ENCODE measurements at places on chromosomes 2 and 18.

DNA sequence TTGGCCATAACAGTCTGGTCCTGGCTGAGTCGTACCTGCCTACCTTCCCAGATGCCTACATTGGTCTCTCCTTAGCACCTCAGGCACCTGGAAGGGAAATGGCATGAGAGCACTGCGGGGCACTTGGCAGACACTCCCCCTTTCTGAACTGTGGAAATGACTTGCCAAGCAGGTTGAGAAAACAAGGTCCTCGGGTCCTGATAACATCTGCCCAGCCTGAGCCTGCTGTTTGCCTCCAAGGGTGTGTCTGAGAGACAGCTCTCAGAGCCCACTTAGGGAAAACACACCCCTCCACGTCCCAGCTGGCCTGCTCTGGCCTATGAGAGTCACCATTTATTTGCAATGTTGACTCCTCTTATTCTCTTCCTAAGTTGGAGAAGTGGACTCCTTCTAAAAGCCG is 10.5 kb downstream of the FAM110C start:
- no peak for DNase-seq

GRCh38 chr2:74528600-74529356 is 728 bp downstream of the AUP1 start:
- DNase-seq: no peak

DNA sequence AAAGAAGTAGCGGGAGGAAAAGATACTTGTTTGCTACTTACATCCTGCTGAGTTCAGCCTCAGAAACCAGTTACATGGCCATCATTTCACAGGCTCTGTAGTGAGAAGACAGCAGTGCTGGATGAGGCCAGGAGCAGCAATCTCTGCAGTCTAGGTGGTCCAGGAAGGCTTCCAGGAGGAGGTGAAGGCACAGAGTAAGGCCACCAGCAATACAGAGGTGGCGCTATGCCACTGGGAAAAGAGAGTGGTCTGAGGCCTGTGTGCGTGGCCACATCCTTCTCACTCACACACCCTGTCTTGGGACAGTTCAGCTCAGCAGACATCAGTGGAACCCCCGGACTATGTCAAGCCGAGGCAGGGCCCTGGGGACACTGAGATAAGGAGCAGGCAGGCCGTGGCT is 162.7 kb downstream of the KLHL29 start:
- DNase-seq: no peak

DNA sequence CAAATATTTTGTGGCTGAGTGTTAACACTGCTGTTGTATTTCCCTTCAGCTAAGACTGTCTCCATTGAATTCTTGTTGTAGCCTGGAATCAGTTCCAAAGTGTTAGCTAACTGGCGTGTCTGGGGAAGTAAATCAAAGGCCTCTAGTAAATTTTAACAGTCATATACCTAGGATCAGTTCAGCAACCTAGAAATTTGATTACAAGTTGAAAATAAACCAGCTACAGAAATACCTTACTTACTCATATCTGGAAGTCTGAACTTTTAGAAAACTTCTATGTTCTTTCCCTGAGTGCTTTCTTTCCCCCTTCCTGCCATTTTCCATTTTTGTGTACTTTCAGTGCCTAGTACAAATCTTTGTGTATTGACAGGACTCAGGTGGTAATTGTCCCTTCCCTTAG is 396.7 kb upstream of the DCC start:
- DNase-seq: no peak

DNA sequence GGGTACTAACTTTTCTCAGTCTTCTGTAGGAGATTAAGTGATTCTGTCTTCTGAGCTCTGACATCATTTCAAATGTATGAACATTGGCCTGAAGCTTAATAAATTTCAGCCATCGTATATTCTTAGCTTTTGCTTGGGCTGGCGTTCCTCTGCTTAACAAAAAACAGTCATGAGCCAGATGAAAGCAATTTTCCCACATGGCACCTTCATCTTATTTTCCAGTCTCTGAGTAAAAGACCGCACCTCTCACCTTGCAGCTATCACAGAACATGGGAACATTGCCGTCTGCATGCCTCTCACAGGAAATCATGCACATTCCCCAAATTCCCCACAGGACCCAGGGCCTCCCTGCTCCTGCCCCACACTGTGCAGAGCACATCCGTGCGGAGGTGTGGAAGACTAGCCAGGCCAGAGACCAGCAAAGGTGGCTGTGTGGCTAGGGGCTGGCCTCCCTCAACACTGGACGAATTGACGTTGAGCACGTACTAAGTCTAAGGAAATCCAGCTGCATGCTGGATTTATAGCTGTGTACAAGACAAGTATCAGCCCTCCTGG is 531.8 kb upstream of the ID2 start:
- no peak for DNase-seq

- DNase-seq: no peak
Measured at GRCh38 chr18:11857177-11857887, 6.1 kb downstream of the CHMP1B start.

DNA sequence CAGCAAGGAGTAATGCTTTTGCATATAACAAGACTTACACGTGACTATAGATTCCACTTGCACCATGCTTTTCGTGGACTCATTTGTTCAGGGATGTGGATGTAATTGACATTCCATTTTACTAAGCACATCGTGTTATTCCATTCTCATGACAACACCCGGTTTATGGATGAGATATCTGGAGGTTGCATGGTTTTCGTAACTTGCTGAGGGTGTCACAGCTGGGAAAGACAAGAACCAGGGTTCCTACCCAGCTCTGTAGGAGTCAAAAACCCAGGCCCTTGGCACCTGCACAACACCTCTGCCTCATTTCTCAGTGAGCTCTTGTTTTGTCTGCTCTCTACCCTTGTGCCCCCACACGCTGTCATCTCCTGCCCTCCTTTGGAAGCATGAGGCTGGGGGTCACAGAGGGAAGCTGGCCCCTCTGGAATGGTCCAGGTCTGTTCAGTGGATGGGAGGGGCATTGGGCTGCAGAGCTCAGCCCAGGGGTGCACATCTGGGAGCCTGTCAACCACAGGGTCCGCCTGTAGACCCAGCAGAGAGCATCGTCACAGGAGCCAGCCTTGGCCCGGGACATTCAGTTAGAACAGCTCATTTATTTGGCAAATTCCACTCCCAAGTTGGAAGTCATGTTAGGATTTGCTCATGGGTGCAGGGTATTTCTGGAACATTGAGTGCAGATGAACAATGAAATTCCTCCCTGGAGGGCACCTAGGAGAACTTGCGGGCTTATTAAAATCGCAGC is 120.1 kb upstream of the TWIST2 start:
- DNase-seq: no peak

- DNase-seq: no peak
Measured at GRCh38 chr2:133526530-133527300, 41.5 kb downstream of the NCKAP5 start.

DNA sequence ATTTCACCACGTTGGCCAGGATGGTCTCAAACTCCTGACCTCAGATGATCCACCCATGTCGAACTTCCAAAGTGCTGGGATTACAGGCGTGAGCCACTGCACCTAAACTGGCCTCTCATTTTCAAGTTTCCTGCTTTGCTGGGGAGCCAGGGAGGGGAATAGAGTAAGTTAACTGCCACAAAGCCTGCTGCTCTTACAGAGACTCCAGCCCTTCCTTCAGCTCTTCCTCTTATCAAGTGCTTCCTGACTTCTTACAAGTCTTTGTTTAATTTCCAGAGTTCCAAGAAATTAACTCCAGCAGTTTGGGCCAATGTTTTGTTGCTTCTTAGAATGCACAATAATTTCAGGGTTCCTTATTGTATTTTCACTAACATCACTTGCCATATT is 24.3 kb upstream of the UBE2F start:
- DNase-seq: no peak

- no peak for DNase-seq
Measured at GRCh38 chr2:221521233-221521845, 50.8 kb downstream of the EPHA4 start.

DNA sequence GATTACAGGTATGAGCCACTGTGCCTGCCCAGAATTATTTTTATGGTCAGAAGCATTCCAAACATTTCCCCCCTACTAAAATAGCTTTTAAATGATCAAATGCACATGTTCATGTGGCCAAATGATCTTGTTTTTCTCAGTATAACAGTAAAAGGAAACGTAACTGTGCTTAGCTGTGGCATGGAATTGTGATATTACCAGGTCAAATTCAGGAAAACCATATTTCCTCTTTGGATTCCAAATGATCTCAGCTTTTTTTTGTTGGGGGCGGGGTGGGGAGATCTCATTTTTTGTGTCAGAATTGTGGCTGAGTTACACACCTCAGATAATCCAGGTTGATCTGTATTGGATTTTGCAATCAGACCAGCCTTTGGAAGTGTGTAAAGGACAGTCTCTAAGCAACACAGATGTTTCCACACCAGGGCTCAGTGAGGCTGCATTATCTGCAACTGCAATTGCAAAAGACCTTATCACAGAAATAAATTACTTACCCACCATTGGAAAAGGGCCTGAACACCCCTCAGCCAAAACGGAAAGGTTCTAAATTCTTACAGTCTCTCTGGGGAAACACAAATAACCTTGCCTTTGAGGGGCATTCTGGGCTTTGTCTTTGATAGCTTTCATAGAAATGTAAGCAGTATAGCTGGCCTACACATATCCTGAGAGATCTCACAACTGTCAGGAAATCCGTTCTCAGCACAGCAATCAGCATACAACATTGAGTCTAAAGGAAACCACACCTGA is 8.4 kb downstream of the CASP10 start:
- DNase-seq: no peak

- no peak for DNase-seq
Measured at GRCh38 chr2:36376319-36376765, 20.8 kb downstream of the CRIM1 start.

- no peak for DNase-seq
Measured at GRCh38 chr2:69644506-69644979, 1.0 kb upstream of the AAK1 start.

DNA sequence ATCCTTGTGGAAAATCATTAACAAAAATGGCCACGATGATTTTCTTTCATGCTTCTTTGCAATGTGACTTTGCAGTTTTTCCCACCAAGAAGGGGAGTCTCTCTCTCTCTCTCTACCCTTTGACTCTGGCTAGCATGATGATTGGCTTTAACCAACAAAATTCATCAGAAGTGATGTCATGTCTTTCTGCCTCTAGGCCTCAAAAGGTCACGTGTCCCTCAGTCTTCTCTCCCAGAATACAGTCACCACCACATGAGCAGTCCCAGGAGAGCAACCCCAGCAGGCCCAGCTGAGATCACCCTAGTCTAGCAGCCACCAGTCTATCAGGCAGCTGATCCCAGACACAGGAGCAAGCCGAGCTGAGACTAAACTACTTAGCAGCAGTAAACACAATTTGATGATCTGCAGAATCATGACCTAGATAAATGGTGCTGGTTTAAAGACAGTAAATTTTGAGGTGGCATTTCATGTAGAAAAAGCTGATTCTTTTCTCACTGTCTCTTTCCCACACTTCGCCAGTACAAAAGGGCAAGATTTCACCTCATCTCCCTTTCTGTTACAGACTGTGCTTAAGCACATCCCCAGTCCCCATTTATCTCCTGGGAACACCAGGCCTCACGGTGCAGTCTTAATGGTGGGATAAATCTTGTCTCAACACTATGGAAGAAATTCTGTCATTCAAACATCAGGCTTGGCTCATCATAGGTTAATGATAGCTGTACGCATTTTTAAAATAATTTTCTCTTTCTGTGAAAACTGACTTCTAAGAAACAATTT is 132.7 kb downstream of the SCG2 start:
- peak; percentile 21 for DNase-seq

- DNase-seq: no peak
Measured at GRCh38 chr18:56391931-56392590, 246.3 kb downstream of the TXNL1 start.

- no peak for DNase-seq
Measured at GRCh38 chr18:70892381-70892780, 603.5 kb downstream of the SOCS6 start.

DNA sequence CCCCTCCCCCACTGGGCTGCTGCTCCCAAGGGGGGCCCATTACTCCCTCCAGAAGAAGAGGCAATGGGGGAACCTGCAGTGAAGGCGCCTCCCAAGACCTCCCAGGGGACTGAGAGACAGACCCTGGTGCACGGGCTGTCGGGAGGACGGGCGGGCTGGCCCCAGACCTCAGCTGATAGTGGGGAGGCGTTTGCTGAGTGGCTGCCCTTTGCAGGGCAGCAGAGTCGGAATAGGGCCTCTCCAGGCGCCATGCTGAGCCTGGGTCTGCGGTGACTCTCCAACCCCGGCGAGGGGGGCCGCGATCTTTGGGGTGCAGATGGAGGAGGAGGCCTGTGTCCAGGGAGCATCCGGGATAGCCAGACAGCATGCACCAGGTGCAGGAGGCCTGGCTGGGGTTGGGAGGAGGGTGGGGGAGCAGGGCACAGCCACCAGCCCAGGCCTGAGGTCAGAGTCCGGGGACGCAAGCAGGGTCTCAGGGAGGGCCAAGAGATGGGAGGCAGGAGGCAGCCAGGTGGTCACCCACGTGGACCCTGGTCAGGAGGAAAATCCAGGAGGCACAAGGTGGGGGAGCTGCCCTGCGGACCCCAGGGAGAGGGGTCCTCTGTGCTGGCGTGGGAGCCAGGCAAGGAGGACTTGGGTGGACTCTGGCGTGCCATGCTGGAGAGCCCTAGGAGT is 11.0 kb downstream of the CROCC2 start:
- no peak for DNase-seq

- no peak for DNase-seq
Measured at GRCh38 chr2:148027822-148028221, 6.9 kb downstream of the MBD5 start.

- no peak for DNase-seq
Measured at GRCh38 chr2:241018051-241018891, 19.9 kb downstream of the SNED1 start.

- no peak for DNase-seq
Measured at GRCh38 chr2:232230560-232230959, 148.0 kb upstream of the ALPP start.

- DNase-seq: no peak
Measured at GRCh38 chr2:125516496-125517109, 1139.4 kb upstream of the GYPC start.

GRCh38 chr18:53567929-53568574 is 656.4 kb downstream of the MBD2 start:
- no peak for DNase-seq

- no peak for DNase-seq
Measured at GRCh38 chr2:53104263-53104662, 663.3 kb upstream of the CHAC2 start.

DNA sequence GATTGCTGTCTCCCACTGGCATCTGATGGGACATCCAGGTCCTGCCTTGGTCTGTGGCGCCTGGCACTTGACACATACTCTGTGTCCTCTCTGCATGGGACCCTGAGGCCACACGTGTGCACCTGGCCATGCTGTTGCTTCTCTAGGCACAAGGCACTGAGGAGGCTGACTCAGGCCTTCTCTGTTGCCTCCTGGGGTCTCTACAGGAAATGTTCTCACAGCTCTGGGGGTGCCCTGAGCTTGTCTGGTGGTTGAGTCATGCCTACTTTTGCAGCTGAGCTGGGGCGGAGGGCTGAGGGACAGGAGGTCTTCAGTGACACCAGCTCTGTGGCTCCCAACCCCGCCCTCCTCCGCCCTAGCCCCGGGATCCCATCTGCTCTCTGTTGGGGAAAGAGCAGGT is 207.0 kb upstream of the HS6ST1 start:
- DNase-seq: no peak
